GM03348 (cell line): ENCODE measurements at places on chromosomes 6 and 20.

DNA sequence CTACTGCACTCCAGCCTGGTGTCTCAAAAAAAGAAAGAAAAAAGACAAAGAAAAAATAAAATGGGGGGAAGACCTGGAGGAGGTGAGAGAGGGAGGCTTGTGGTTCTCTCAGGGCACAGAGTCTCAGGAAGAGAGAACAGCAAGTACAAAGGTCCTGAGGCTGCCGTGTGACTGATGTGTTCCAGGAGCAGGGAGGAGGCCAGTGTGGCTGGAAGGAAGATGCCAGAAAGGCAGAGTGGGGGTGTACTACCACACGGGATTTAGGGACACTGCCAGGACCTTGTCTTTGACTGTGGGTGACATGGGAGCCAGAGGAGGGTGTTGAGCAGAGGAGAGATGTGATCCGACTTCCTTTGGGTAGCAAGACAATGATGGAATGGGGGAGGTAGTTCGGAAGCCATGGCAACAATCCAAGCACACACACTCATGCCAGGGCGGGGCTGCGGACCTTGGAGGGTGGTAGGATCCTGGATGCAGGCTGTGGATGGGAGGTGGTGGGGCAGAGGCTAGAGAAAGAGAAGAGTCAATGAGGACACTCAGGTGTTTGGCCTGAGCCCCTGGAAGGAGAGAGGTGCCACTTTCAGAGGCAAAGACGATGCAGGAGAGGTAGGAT is 136.4 kb upstream of the PTPN1 start:
- no peak for DNase-seq

DNA sequence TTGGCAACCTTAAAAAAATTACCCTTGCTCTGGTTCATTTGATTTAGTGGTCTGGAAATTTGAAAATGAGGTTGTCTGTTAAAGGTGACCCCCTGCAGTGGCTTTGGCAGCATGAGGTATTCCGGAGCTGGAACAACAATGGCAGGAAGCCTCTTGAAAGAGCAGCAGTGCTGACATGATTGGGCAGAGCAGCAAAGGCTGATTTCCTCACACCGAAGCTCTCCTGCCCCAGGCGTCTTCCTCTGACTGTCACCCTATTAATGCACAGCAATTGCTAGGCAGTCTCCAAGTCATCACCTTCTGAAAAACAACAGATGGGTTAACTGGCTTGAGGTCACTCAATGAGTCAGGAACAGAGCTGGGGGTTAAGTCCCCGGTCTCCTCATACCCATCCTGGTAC is 241.8 kb upstream of the MMS22L start:
- DNase-seq, result no peak

GRCh38 chr6:168123165-168123911 is 44.3 kb upstream of the FRMD1 start:
- DNase-seq, result no peak

GRCh38 chr6:13278164-13278563 is 50.2 kb downstream of the TBC1D7 start:
- no peak for DNase-seq

GRCh38 chr6:92297101-92297500 is 1122.3 kb downstream of the EPHA7 start:
- no peak for DNase-seq

- DNase-seq, result no peak
These were observed 747.1 kb upstream of the ADGRB3 start for GRCh38 chr6:67887747-67888545.

DNA sequence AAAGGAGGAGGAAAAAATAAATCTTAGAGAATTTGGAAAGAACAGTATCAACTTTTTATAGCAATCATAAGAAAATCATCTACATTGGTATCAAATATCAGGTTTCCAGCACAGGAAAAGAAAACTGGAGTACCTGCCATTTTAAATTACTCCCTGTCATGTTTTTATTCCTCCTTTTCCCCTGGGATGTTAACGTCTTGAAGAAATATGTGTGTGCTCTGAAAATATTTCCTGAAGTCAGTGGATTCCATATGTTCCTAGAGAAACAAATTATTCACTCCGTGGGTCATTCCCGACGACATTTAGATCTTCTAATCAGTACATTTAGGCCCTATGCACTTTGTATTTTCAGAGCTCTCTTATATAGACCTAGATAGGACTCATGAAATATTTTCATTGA is 42.0 kb upstream of the RSPO3 start:
- DNase-seq, result no peak

DNA sequence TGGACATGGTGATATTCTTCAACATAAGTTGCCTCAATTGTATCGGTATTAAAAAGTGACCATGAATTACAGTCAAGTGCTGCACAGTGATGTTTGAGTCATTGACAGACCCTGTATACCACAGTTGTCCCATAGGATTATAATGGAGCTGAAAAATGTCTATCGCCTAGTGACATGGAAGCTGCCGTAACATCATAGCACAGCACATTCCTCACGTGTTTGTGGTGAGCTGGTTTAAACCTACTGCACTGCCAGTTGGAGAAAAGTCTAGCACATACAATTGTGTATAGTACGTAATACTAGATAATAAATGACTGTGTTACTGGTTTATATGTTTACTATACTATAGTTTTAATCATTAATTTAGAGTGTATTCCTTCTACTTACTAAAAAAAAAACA is 150.2 kb downstream of the CDH26 start:
- DNase-seq, result no peak

DNA sequence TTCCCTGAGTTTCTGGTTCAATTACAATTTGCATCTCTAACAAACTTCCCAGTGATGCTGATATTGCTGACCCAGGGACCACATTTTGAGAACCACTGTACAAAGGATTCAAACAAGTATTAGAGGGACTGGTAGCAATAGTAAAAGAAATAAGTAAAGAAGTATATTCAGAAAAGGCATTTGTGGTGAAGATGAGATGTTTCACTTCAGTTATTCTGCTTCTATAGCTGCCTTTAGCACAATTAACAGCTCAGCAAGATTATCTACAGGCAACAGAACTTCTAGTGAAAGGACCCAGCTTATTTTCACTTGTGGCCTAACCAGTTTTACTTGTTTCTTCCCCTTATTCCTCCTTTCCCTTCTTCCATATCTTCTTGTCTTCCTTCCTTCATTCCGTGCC is 149.4 kb downstream of the PHF3 start:
- no peak for DNase-seq

GRCh38 chr6:79971193-79971592 is 23.8 kb upstream of the ELOVL4 start:
- no peak for DNase-seq

DNA sequence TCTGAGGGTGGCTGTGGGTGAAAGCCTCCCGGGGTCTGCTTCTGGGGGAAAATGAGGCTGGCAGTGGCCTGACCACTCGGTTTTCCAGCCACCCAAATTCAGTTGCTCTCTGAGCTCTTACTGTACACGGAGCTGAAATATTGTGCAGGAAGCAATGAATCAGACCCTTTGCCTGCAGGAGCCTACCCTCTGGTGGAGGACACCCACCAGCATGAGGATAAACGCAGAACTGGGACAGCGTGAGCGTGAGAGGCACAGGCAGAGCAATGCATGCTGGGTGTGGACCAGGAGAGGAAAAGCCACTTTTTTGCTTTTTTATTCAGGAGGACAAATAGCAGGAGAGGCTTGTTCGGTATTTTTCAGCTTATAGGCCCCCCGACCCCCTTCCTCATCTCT is 298.0 kb downstream of the QKI start:
- peak; percentile 31 for DNase-seq

DNA sequence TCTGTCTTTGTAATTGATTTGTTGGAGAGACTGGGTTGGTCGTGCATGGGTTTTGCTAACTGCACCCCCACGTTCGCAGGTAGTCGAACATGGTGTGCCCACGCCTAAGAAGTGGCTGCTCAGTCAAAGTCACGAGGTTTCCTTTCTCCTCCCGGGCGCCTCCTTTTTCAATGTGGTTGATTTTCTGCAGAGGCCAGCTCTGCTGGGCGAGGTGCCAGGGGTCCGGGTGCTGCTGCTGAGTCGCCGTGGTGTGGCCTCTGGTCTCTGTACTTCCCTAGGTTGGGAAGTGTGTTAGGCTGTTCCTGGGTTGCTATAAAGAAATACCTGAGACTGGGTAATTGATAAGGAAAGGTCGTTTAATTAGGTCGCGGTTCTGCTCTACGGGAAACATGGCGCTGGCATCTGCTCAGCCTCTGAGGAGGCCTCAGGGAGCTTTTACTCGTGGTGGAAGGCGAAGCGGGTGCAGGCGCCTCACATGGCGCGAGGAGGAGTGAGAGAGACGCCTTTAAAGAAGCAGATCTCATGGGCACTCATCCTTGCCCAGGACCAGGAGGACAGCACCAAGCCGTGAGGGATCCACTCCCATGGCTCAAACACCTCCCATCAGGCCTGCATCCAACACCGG is 14.1 kb downstream of the OSBPL2 start:
- no peak for DNase-seq

DNA sequence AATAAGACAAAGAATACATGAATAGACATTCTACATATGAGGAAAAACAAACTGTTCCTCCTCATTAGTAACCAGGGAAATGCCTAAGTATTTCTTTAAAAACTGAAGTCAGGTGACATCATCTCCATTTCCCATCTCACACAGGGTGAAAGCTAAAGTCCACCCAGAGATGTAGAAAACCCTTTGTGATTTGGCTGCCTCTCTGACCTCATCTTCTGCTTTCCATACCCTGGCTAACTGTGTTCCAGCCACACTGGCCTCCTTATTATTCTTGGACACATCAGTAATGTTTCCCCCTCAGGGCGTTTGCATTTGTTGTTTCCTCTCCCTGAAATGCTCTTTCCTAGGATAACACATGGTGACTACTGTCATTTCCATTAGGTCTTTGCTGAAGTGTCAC is 40.4 kb downstream of the ESF1 start:
- no peak for DNase-seq

GRCh38 chr20:44215125-44215524 is 4.6 kb upstream of the OSER1 start:
- DNase-seq, result peak; percentile 75

GRCh38 chr6:56299916-56300315 is 52.5 kb upstream of the COL21A1 start:
- no peak for DNase-seq

- DNase-seq, result no peak
These were observed 84.3 kb upstream of the SCP2D1 start for GRCh38 chr20:18729231-18729825.

DNA sequence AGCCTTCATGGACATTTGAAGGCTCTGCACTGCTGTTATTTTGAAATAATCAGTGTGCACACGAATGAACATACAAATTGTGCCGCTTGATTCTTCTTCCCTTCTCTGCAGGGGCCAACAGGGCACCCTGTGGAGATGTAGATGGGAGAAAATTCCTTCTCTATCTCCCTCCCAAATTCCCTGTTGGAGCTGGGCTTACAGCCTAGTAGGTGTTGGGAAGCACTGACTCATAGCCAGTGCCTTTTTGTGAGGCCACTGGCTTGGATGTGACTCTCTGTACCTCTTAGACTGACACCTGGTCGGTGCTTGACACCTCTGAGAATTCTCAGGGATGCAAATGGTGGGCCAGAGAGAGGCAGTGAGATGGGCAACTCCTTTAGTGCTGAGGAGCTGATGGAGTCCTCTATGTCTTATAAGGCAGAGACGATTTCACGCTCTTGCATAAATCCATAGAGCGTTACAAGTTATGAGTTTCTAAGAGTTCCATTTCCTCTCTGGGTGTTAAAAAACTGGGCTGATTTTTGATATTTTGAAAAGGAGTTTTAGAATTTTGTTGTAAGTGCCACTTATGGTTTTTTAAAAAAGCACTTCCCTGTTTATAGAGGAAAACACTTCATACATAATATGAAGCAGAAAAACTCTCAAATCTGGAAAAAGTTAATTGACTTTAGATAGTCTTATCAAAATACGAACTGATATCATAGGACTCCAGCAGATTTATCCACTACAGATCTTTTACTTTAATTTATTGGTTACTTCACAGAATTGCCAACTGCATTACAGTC is 89.8 kb upstream of the MAP3K7 start:
- no peak for DNase-seq

DNA sequence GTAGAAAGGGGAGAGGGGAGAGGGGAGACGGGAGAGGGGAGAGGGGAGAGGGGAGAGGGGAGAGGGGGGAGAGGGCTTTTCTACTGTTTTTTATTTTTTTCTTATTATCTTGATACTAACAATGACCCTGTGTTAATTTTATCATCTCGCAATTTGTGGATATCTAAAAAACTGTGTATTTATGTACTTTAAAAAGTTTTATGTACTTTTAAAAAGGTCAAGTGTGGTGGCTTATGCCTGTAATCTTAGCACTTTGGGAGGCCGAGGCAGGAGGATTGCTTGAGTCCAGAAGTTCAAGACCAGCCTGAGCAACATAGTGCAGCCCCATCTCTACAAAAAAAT is 5.5 kb upstream of the PRIM2 start:
- no peak for DNase-seq

- no peak for DNase-seq
These were observed 213.7 kb downstream of the PRL start for GRCh38 chr6:22083119-22083518.

- no peak for DNase-seq
These were observed 115.3 kb downstream of the AHI1 start for GRCh38 chr6:135382182-135382628.

GRCh38 chr6:55456016-55456415 is 123.0 kb downstream of the HMGCLL1 start:
- no peak for DNase-seq

DNA sequence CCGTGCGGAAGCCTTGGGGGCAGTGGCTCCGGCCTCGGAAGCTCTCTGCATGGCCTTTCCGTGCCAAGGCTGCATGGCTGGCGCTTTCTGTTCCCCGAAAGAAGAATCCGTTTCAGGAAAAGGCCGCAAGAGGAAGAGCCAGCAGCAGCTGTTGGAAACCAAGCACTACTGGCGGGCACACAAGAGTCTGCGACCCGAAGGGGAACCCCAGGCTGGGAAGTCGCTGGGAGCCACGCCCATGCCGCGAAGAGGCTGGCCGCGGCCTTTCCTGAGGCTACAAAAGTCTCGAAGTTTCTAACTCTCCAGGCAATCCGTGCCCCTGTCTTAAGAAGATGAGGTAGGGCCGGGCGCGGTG is at the start of gene CGAS:
CGAS (minus strand) TSS at position 191 of the 355 bp plus-strand sequence; CDS start at position 75, 116 bp downstream.
- DNase-seq, result peak; percentile 82

- DNase-seq, result no peak
These were observed 172.8 kb downstream of the GJA1 start for GRCh38 chr6:121608270-121608669.

DNA sequence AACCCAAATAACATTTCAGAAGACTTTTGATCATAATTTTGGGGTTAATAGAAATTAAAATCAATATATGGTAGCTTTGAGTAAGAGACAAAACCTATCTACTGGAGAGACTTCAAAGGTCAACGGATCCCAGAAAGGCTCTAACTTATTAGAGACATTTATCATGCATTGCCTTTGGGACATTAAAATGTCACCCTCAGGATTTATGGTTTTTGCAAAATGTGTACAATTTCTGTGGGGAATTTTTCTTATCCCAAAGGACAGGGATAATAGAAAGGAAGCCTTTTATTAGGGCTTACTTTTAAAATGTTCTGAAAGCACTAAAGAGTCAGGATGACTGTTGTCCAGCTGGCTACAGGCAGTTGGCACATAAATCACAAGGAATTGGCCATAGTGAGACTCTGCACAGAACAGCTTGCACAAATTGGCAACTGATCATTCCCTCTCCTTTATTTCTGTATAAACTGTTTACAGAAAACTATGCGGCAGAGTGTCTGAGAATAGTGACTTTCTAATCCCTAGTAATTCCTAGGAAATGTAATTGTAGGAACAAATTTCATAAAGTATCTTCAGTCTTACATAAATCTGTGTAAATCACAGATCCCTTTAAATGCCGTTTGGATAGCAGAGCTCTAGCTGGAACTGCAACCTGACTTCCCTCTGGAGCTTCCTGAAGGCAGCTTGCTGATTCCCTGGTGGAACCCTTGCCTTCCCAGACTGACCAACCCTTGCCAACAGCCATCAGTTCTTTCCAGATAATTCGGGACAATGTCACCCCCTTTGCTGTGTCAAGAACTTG is 201.1 kb upstream of the PREP start:
- DNase-seq, result peak; percentile 52
